ENCODE measurements at places on chromosomes 11 and 22. TPM values are rescaled to one million over a fixed set of nuclear protein-coding genes. Genes with fewer than 3 reads are reported as not detected.

DNA sequence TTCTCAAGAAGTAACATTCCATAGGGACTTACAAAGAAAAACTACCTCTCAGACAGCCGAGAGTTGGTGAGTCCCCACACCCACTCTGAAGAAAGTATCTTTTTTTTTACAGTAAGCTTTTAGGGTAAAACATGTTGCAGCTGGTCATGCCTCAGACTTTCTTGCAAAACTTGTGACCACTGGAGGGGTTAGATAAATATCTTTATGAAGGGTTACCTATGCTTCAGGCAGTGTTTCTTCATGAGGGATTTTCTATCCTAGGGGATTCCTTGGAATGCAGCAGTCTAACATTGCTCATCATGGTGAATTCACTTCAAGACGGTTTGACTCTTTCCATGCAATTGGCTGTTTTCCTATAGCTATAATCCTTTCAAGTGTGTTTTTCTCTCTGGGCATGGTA is 20.8 kb upstream of the SNX19 start:
- no peak for DNase-seq

- DNase-seq: no peak
Observed at GRCh38 chr11:882596-882995, 28.0 kb downstream of the CHID1 start.

DNA sequence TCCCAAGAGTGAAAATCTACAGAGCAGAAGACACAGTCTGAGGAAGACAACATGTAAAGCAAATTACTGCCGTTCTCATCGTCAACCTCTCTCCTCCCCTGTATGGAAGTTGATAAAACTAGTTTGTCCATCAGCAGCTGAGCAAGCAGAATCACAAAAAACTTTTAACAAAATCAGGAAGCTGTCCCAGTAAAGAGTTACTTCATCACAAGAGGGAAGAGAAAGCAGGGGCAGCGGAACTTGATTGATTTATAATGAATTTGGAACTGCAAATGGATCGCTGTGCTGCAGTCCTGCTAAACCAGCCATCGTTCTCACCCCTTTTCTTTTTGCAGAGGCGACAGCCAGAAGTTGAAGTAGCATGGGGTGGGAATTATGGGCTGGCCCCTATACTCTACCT is 13.7 kb upstream of the UCP3 start:
- no peak for DNase-seq

DNA sequence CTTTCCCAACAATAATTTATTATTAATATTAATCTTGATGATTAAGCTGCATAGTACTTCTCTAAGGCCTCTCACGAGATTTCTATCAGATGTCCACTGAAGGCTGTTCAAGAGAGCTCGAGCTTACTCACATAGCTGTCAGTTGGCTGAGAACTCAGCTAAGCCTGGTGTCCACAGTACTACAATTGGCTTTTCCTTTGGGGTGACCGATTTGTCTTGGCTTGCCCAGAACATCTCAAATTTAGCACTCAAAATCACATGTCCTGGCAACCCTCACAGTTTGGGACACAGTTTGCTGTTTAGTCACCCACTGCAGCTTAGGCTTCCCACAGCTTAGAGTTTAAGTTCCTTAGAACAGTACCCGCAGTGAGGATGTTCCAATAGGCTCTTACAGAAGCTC is 96.5 kb downstream of the LUZP2 start:
- DNase-seq: no peak

DNA sequence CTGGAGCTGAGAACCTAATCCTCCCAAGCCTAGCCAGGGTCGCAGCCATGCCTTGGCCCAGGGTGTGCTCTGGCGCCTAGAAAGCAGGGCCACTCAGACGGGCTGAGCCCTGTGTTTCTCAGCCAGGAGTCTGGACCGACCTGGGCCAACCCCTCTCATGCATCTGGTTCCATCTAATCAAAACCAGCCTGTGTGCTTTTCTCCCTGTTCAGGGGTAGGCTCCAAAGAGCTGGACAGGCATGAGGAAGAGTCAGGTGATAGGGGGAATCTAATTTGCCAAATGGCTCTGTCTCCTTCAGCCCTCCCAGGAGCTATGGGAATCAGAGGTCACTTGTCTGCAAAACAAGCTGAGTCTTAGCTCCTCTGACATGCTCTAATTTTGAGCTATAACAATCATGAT is 55.7 kb downstream of the SCUBE1 start:
- no peak for DNase-seq

DNA sequence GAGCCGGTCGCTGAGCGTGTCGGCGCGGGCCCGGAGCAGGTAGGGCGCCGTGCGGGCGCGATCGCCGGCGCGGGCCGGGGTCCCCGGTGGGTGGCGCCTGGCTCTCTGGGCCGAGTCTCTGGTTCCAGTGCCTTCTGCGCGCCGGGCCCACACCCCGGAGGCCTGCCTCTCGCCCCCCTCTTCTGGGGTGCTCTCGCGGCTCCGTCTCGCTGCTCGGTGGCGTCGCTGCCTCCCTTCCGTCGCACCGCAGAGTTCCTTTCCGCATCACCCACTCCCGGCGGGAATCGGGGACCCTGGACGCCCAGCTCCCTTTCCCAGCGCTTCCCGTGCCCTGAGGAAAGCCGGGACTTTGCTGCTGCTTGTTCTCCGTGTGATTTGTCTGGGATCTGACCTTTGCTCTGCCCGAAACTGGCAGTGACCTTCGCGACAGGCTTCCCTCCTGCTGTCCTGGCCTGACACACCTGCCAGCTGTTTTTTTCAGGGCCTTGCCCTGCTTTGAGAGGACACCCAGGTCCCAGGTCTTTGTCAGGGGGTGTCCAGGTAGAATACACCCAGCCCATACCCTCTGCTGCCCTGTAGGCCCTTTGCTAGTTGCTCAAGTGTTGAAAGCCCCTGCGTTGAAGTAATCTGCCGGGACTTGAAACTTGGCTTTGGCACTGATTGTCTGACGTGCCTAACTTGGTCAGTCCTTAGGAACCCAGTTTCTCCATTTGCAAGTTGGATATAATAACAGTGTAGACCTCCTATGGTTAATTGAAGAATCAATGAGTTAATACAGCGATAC is 711 bp downstream of the FDX1 start:
- no peak for DNase-seq

DNA sequence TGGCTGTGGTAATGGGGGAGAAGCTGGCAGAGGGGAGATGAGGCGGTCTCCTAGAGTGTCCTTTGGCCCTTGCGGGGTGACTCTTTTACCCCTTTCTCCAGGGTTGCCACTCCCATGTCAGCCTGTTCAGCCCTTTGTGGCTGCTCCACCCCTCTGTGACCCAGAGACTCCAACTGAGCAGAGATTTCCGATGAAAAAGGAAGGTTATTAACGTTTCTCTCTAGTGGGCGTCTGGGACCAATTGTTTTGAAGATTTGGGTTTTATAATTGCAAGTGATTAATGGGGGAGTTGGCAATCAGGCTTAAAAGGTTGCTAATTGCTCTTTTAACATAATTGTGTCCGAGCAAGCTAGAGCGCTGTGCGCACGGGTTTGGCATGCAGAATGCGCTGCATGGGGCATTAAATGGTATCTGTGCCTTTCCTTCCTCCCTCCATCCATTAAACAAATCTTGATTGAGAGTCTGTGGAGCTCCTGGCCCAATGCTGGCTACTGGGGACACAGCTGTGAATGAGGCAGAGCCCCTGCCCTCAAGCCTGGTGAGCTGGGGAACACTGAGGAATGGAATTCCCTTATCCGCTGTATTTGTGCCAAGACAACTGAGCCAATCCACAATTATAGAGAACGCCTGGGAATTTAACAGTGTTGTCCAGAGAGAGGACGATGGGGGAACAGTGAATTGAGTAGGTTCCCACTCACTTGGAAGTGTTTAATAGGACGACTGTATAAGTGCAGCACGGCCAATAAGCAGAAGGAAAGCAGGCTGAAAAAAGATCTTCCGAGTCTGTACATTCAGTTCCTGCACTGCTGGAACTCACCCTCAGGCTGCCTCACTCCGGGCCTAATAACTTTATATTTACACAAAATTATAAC is 295.9 kb downstream of the MIAT start:
- DNase-seq: no peak

DNA sequence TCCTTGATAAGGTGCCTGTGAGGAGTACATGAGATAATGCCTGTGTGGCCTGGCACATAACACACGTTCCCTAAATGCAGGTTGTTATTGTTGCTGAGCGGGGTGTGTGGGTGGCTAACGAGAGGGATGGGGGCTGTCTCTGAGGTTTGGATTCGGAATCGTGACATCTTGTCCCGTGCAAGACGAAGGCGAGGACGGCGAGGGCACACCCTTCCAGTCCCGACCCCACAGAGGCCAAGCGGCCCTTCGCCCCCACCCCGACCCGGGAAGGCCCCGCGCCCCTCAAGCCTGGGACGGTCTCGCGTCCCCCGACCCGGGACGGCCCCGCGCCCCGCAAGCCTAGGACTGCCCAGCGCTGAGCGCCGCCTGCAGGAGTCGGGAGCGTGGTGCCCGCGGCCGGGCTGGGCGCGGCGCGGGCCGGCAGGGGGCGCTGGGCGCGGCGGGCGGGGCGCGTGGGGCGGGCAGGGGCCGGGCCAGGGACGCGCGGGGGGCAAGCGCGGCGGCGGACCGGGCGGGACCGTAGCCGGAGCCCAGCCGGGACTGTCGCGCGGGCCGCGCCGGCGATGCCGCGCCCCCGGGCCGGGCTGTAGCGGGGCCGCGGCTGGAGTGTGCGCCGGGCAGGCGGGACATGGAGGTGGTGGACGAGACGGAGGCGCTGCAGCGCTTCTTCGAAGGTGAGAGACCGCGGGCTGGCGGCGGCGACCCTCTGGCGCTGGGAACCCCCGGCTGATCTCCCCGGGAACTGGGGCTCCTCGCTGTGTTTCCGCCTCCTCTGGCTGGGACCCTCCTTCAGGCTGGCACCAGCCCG is at the start of gene MYRF:
MYRF (plus strand) TSS at position 520 of the 808 bp plus-strand sequence; CDS start at position 629, 109 bp downstream.
- no peak for DNase-seq

DNA sequence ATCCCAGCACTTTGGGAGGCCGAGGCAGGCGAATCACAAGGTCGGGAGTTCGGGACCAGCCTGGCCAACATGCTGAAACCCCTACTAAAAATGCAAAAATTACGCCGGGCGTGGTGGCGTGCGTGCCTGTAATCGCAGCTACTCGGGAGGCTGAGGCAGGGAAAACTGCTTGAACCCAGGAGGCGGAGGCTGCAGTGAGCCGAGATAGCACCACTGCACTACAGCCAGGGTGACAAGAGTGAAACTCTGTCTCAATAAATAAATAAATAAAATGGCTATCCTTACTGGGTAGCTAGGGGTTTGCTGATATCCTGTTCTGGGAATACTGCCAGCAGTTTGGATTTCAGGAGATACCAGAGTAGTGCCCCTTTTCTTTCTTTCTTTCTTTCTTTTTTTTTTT is 2.4 kb upstream of the RBM14 start:
- no peak for DNase-seq

GRCh38 chr11:74355626-74356025 is 42.6 kb downstream of the PGM2L1 start:
- no peak for DNase-seq

GRCh38 chr11:108278546-108278945 is 55.7 kb downstream of the ATM start:
- no peak for DNase-seq

DNA sequence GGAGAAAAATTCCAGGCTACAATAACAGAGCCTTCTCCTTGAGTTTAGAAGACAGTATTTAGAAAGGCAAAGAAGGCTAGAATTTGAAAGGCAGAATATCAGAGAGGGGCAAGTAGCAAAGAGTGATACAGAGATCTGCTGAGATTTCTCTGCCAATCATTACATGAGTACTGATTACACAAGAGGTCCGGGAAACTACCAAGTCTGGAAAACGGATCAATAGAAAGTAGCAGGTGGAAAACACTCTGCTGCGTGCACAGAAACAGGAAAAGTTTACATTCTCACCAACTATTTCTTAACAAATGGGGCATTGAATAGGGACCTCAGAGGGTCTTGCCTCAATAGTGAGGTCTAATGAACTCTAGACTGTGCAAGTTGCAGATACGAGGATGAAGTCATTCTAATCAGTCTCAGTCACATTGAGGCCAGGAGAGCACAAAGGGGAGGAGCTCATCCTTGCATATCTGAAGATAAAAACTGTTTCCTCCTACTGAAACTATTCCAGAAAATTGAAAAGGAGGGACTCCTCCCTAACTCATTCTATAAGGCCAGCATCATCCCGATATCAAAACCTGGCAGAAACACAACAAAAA is 1099.2 kb downstream of the LRRC4C start:
- DNase-seq: no peak

DNA sequence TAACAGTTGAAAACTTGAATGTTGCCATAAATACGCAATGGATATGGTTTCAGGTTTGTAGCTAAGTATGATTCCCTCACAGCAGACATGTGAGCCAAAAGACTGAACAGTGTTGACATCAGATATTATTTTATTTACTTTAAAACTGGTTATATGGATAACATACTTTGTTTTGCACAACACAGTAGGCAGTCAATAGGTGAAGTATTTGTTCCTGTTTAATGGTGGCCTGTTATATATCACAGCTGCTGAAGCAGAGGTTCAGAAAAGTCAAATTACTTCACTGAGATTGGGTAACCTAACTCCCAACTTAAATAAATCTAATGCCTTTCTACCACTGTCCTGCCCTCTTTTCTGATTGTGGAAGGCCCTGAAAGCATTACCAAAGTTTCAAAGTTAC is 44.6 kb downstream of the YAP1 start:
- no peak for DNase-seq

- no peak for DNase-seq
Observed at GRCh38 chr11:72111300-72112142, 974 bp downstream of the ANAPC15 start.

DNA sequence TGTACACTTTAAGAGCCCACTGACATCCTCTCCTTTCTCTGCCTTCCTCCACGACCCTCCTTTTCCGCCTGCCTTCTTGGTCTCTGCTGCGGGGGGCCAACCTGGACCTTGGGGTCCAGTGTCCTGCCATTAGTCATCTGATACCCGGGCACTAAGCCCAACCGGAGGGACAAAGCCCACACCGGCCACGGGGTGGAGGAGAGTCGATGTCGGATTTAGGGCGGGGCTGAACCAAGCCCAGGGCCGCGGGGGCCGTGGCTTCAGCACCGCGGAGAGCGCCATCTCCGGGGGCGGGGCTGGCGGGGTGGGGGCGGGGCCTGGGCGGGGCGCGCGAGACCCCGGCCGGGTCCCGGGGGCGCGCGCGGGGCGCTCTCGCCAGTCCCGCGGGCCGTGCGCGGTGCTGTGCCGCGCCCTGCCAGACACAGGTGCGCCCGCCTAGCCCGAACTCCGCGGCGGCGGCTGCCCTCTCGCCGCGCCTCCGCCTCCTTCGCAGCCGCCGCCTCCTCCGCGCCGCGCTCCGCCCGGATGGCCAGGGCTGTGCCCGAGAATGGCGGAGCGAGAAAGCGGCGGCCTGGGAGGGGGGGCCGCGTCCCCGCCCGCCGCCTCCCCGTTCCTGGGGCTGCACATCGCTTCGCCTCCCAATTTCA is at the start of gene MAPK8IP1:
MAPK8IP1 (plus strand) TSS at position 378 of the 647 bp plus-strand sequence; CDS start at position 548, 170 bp downstream.
- no peak for DNase-seq

GRCh38 chr11:34236572-34236971 is 121.2 kb downstream of the ABTB2 start:
- DNase-seq: no peak

Gene ZP1
- not detected for total RNA-seq

Gene TP53AIP1
- not detected for total RNA-seq

Gene NPTXR
- total RNA-seq: 3.7 TPM

Gene PARVG
- not detected for total RNA-seq

Gene MMP7
- total RNA-seq: 57.1 TPM

Gene TRPM5
- not detected for total RNA-seq

Data from glomerular endothelial cell (primary cell).